ENCODE measurements at places on chromosomes 2 and 18.

DNA sequence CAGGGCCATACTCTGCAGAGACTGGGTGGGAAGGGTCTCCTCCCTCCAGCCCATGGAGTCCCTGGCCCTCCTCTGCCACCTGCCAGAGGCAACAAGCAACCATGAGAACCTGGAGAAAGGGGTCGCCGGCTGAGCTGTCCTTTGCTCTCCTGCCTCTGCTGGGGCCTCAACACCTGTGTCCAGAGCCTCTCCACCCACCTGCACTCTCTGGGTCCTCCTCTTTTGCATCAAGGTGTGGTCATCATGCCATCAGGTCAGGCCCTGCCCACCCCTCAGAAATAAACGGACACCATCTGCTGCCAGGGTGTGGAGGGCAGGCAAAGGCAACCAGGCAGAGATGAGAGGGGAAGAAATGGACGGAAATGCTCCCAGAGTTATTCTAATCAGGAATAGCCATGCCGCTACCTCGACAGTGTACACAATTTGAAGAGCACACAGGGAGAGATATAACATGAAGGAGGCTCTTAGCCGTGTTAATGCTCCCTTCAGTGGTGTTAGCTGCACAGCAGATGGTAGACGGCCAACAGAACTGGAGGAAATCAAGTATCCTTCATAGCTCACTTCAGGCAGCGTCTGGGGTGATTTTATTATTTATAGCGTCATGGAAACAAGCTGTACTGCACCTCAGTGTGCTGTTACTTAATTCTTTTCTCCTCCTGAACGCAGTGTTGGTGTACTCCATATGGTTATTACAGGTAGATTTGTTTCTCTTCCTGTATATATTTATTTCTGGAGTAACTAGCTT, 247.9 kb downstream of the TSN start:
- no peak for DNase-seq

- DNase-seq = no peak
Measured at GRCh38 chr2:101770726-101771125, 73.2 kb downstream of the MAP4K4 start.

- no peak for DNase-seq
Measured at GRCh38 chr2:45747363-45747762, 95.9 kb downstream of the PRKCE start.

- DNase-seq = no peak
Measured at GRCh38 chr2:98656800-98657199, 48.4 kb downstream of the UNC50 start.

DNA sequence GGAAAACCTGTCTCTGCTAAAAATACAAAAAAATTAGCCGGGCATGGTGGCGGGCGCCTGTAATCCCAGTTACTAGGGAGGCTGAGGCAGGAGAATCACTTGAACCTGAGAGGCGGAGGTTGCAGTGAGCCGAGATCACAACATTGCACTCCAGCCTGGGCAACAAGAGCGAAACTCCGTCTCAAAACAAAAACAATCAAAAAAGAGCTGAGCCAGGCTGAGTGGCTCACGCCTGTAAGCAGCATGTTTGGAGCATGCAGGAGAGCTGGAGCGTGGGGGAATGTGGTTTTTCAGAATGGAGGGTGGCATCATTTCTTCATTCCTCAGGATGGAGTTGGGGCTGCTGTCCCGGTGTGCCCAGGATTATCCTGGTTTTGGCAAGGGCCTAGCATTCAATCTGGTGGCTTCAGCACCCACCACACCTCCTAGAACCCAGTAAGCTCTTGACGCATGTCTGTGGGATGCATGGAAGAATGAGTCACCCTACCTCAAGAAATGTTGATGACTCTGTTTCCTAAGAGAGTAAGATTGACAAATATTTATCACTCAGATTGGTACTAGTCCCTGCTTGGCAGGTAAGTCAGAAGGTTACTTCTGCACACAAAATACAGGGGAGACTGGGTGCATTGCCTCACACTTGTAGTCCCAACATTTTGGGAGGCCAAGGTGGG, 90.2 kb upstream of the ODC1 start:
- DNase-seq = no peak

- no peak for DNase-seq
Measured at GRCh38 chr2:23356711-23357110, 28.3 kb upstream of the KLHL29 start.

DNA sequence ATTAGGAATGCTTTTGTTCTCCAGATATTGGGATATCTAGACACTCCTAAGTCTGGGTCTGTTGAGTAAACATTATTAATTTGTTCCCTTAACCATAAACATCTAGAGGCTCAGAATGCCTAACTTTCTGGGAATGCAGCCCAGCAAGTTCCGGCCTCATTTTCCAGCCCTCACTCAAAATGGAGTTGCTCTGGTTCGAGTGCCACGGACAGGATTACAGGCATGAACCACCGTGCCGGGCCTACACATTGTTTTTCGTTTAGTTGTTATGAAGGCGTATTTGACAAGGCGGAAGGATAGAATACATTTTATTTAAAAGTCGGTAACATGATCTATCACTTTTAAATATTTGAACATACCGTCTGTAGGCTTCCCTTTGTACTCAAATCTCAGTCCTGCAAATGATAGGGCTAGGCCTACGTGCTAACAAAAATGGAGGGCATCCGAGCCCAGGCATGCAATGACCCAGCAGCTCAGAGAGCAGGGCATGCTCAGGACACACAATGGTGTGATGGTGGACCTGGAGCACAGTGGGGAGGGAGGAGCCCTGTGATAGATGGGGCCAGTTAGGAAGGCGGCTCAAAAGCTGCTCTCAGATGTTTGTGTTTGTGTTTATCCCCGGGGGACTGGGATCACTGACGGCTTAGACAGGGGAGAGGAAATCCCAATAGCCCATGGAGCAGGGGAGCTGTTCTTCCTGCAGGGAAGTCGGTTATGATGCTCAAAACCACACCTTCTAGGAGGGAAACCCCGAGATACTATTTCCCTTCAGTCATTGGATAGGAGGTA, 2.9 kb upstream of the SCYGR1 start:
- DNase-seq = no peak

- no peak for DNase-seq
Measured at GRCh38 chr2:240412211-240412861, 23.1 kb upstream of the GPC1 start.

GRCh38 chr2:56167616-56168562, 15.9 kb upstream of the CCDC85A start:
- DNase-seq = no peak

DNA sequence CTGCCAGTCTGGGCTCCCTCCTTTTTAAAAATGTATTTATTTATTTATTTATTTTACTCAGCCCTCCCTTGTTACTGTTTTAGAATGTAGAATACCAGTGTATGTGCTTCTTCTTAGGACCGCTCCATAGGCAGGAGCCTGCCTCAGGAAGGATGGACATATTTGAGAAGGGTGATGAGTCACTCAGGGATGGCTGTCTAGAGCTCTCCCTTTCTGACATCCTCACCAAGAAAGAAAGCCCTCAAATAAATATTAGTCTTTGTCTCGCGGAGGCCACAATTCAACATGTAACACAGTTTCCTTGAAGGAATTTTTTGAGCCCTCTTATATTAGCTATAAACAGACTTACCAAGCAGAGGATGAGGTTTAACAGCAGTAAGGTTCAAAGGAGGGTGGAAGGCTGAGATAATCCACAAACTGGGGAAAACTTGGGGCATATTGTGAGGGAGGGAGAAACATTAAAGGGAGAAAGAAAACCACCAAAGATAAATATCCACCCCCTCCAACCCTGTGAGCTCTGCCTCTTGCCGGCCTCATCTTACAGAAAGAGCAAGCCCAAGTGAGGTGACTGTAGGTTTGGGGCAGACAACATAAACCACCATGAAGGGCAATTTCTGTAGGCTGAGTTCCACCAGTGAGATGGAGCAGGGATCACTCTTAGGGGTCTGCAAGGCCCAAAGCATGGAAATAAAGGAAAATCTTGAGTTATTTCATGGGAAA, 163.4 kb downstream of the LRRTM1 start:
- no peak for DNase-seq

DNA sequence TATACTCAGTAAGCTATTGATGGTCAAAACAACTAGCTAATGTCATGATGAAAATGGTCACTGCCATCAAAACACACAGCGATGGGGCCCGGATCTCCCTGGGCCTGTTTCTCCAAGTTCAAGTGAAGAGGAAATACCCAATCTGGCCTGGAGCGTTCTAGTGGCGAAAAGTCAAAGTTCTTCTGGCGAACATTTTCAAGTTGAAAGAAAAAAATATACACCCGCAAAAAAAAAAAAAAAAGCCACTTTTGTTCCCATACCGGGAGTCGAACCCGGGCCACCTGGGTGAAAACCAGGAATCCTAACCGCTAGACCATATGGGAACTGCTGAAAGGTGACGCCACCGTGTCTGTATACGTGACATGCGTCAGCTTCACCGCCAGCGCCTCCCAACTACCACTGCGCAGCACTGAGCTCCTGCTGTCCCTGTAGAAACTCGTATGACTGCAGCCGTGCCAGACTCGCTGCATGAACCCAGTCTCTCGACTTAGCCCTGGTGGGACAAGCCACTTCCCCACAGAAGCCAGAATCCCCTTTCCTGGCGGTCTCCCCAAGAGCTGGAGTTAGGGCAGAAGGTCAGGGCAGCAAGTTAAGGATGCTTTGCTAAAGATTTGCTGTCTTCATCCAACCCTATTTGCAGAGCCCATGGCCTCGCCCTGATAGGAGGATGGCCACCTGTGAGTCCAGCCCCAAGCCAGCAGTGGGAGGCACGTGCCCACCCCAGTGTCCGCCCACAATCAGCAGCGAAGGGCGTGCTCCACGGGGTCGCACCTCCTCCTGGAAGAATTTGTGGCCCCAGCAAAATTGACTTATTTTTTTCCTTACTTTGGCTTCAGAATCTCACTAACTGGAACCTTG, 5.6 kb upstream of the IMP4 start:
- no peak for DNase-seq

DNA sequence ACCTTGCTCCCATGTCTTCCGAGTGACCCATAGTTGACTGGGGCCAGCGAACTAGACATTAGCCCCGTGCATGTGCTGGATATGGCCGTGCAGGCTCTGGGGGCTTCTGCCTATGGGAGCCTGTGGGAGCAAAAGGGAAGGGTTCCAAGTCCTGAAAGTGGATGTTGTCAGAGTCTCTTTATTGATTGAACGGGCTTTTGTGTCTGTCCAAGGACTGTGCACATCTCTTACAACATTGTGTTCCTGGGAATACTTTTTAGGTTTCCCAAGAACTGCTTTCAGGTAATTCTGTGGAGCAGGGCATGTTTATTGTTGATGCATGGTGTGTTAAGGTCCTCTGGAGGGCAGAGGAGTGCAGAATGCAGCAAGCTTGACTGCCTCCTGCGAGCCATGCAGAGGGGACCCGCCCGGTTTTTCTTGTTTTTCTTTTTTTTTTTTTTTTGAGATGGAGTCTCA, 5.0 kb downstream of the RNF144A start:
- no peak for DNase-seq
